Activated T-cell treated with anti-CD3 and anti-CD28 coated beads, Interleukin-2, amount 50 U/mL, for 72 hours (primary cell): ENCODE measurements at places on chromosomes 5 and 9. TPM values are rescaled to one million over a fixed set of nuclear protein-coding genes. Genes with fewer than 3 reads are reported as not detected.
A peak's percentile ranks its signal among the peaks of the same experiment; 100 is the strongest.

GRCh38 chr9:110748251-110748893 lies 79.8 kb downstream of the MUSK start:
- no peak overlapping the region for H3K27ac ChIP-seq
- no peaks in the 10 kb centered on the region for H3K27me3 ChIP-seq
- no peak overlapping the region for H3K4me3 ChIP-seq
- no peak for DNase-seq
- H3K36me3 ChIP-seq: no peaks in the 10 kb centered on the region

DNA sequence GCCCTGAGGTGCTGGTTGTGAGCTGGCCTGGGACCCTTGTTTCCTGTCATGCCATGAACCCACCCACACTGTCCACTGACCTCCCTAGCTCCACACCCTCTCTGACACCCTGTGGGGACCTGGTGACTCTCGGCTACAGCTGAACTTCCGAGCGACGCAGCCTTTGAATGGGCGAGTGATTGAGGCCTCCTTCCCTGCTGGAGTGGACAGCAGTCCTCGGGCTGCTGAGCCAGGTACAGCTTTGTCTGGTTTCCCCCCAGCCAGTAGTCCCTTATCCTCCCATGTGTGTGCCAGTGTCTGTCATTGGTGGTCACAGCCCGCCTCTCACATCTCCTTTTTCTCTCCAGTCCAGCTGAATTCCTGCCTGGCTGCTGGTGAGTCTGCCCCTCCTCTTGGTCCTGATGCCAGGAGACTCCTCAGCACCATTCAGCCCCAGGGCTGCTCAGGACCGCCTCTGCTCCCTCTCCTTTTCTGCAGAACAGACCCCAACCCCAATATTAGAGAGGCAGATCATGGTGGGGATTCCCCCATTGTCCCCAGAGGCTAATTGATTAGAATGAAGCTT lies 6.1 kb downstream of the CA9 start:
- H3K36me3 ChIP-seq: no peaks in the 10 kb centered on the region
- H3K27me3 ChIP-seq: peaks cover under 1% of the 10 kb centered on the region
- DNase-seq: no peak
- H3K27ac ChIP-seq: no peak overlapping the region
- no peak overlapping the region for H3K4me3 ChIP-seq

DNA sequence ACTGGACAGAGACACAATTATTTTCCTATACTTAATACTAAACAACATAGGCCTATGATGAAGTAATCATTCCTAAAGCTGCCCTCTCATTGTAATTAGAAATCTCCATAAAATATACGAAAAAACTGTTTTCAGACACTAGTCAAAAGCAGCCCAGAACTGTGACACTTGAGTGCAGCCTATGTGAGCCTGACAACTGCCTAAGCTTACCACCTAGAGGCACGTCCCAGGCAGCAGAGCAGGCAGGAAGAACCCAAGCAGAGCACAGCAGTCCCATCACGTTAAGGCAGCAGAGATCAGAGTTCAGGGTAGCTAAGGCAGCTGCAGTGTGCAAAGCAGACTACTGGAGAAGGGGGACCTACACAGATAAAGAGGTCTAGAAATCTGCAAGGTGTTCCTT lies 46.4 kb downstream of the GOLPH3 start:
- H3K4me3 ChIP-seq: no peak overlapping the region
- no peaks in the 10 kb centered on the region for H3K27me3 ChIP-seq
- DNase-seq: no peak
- H3K36me3 ChIP-seq: peaks cover 21% of the 10 kb centered on the region
- H3K4me1 ChIP-seq: peaks cover 45% of the 10 kb centered on the region
- peak overlapping the region; percentile 62 for H3K27ac ChIP-seq

GRCh38 chr5:103780794-103781193 lies 218.2 kb upstream of the NUDT12 start:
- no peak overlapping the region for H3K27ac ChIP-seq
- no peak overlapping the region for H3K4me3 ChIP-seq
- H3K36me3 ChIP-seq: no peaks in the 10 kb centered on the region
- no peak for DNase-seq

- no peak overlapping the region for H3K4me3 ChIP-seq
- peaks cover 32% of the 10 kb centered on the region for H3K27me3 ChIP-seq
- H3K27ac ChIP-seq: no peak overlapping the region
- H3K36me3 ChIP-seq: no peaks in the 10 kb centered on the region
- peaks cover 14% of the 10 kb centered on the region for H3K4me1 ChIP-seq
These were observed 6.1 kb downstream of the RORB start for GRCh38 chr9:74503219-74503618.

DNA sequence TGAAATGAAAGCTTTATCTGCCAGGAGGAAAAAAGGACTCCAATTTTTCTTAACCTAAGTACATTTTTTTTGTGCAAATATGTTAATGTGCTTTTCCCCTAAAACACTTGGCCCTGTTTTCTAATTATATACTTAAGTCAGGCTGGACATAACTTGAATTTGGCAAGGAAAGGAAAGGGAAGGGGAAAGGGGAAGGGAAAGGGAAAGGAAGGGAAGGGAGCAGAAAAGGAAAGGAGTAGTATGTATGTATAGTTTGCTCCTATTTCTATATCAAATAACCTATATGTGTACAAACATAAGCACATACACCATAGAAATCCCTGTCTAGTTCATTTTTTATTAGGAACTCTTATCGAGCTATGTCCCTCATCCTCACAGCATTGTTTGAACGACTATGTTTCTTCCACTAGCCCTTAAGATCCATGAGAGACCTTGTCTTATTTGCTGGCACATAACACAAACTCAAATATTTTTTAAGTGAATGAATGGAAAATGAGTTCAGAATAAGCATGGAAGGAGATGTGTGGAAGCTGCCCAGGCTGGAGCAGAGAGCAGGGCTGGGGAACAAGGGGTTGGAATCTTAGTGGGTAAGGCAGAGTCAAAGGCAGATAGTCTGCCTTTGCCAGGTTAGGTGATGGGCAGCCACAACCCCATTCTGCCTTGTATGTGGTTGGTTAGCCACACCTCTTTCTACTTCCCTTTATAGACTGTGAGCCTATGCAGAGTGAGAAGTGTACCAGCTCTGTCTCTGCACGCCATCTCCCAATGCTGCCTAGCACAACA lies 70.0 kb downstream of the KLHL3 start:
- no peaks in the 10 kb centered on the region for H3K27me3 ChIP-seq
- H3K4me3 ChIP-seq: peak overlapping the region; percentile 52
- DNase-seq: peak; percentile 61
- H3K4me1 ChIP-seq: peaks cover 33% of the 10 kb centered on the region

DNA sequence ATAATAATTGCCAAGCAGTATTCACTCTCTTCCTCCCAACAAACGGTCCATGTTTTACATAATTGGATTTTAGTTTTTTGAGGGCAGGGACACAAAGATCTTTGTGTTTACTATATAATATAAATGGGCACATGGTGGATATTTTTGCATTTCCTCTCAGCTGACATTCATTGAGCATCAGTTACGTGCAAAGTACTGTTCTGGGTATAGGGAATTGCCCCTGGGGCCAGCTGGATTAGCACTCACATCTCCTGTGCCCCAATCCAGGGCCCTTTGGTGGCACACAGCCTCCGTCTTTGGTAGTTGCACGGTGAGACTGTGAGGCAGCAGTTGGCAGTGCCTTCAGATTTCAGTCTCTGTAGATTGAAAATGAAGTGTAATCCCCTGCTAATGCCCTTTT lies 1.6 kb downstream of the TDRD7 start:
- DNase-seq: no peak
- peaks cover 13% of the 10 kb centered on the region for H3K4me1 ChIP-seq

DNA sequence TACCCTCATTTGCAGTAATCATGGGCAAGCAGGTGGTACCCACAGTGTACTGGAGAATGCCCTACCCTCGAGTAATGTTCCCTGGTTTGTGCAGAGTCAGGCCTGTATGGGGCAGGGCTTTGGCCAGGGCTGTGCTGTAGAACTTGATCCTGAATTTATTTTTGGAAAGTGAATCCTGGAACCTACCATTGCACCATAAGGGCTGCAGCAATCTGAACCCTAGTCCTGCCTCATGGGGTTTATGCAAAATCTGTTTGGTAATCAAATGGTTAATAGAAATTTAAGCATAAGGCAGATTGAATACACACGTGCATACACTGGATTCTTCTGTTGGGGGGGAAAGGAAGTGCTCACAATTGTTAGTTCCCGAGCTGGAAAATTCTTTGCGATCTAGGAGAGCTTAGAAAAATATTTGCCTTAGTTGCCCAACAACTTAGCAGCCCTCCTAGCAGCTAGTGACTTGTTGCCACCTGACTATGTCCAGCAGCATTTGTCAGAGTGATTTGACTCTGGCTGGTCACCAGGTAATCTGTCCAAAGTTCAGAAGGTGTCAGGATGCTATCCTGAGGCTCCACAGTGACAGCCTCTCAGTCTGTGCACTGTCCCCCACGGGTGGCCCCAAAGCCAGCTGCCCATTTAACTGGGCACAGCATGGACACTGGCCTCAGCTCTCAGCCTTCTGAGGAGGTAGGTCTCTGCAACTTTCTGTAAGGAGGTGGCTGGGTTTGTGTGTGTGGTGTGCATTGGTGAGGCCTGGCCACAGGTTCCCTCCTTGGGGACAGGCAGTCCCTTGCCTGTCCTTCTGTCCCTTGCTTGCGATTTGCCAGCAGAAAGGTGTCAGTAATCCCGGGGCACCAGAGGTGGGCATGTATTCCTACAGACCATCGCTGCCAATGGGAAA lies 8.3 kb downstream of the MVB12B start:
- H3K27me3 ChIP-seq: no peaks in the 10 kb centered on the region
- no peak overlapping the region for H3K27ac ChIP-seq
- no peaks in the 10 kb centered on the region for H3K36me3 ChIP-seq
- no peak for DNase-seq
- H3K4me3 ChIP-seq: no peak overlapping the region

GRCh38 chr9:108552459-108553040 lies 303.2 kb downstream of the ACTL7B start:
- no peaks in the 10 kb centered on the region for H3K27me3 ChIP-seq
- H3K4me1 ChIP-seq: no peaks in the 10 kb centered on the region
- H3K36me3 ChIP-seq: no peaks in the 10 kb centered on the region
- H3K4me3 ChIP-seq: no peak overlapping the region
- no peak for DNase-seq

MOB3B gene
- 1.6 TPM for total RNA-seq

DNA sequence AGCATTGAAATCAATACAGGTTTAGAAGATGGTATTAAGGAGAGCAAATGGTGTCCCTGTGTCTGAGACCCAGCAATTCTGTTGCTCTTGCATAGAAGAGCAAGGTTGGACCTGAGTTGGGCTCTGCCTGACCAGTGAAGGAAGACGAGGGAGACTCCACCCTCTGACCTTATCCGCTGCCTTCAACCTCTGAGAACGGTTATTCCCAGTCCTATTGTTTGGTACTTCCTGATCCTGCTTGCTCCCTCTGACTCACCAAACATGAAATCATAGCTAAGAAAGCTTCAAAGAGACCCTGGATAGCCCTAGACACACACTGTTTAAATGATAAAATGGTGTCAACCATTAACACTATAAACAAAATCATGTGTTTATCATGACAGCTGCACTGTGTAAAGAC lies 218.5 kb downstream of the PLK2 start:
- DNase-seq: no peak
- no peak overlapping the region for H3K4me3 ChIP-seq
- H3K4me1 ChIP-seq: no peaks in the 10 kb centered on the region

RPL37 gene
- total RNA-seq: 2,043 TPM

DNA sequence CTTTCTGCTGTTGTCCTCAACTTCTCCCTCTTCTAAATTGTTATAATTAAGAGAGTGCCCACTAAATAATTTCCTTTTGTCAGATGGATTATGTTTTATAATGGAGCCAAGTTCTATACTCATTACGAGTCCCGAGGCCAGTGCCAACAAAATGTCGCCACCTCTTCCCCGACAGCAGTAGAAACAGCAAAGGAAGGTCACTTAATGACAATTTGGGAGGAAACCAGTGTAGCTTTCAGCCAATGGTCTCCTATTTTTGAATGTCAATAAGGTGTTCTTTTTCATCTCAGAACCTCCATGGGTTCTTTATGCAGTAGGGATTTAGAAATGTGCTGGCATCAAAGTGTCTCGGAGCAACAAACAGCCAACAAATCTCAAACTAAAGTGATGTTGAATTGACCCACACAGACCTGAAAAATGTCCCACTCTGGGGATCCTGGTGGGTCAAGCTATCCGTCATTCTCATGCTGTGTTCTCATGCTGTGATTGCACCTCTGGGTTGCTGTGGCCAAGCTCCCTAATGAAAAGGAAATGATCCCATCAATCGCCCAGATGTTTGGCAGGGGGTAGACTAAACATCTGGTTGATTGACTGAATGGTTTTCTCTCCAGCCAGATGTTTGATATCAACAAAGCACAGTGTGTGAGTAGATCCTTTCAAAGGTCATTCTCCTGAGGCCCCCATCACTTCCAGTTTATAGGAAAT lies 291.9 kb downstream of the DMAC1 start:
- H3K36me3 ChIP-seq: no peaks in the 10 kb centered on the region
- no peak for DNase-seq
- peaks cover 31% of the 10 kb centered on the region for H3K27me3 ChIP-seq
- H3K4me1 ChIP-seq: no peaks in the 10 kb centered on the region

- DNase-seq: no peak
- H3K4me3 ChIP-seq: no peak overlapping the region
- H3K36me3 ChIP-seq: peaks cover 9% of the 10 kb centered on the region
- peak overlapping the region; percentile 25 for H3K27ac ChIP-seq
These were observed 3.0 kb downstream of the HARS2 start for GRCh38 chr5:140694276-140694675.

DNA sequence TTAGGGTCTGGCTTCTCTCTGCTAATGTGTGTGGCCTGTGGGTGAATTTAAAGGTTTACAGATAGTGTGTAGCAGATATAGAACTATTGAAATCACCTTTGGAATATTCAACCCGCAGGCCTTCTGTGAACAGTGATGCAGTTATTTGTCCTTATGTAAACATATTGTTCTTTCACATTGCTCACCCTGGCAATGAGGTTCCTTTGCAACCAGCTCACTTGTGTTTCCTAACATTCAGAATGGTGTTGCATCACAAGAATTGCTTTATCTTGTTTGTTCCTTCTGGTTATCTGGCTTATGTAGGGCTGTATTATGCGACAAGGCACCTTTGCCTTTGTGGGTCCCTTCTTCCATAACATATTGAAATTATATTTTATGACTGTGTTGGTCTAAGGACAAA lies 370.3 kb downstream of the NNT start:
- no peak for DNase-seq
- no peak overlapping the region for H3K4me3 ChIP-seq
- H3K27ac ChIP-seq: no peak overlapping the region
- H3K36me3 ChIP-seq: no peaks in the 10 kb centered on the region
- H3K27me3 ChIP-seq: no peaks in the 10 kb centered on the region

C9orf152 gene
- total RNA-seq: not detected

DNA sequence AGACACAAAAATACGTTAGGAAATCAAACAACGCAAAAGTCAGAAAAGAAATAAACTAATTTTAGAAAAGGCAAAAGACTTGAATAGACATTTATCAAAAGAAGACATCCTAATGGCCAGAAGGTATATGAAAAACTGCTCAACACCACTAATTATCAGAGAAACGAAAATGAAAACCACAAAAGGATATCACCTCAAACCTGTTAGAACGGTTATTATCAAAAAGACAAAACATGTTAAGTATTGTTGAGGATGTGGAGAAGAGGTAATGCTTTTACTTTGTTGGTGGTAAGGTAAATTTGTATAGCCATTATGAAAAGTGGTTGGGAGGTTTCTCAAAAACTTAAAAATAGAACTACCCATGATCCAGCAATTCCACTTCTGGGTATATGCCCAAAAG lies 230.0 kb upstream of the RGMB start:
- no peak overlapping the region for H3K4me3 ChIP-seq
- peaks cover 2% of the 10 kb centered on the region for H3K36me3 ChIP-seq
- H3K27me3 ChIP-seq: no peaks in the 10 kb centered on the region
- no peaks in the 10 kb centered on the region for H3K4me1 ChIP-seq
